ENCODE measurements at places on chromosomes 4 and X.
A peak's percentile ranks its signal among the peaks of the same experiment; 100 is the strongest.

- DNase-seq, result no peak
These were observed 47.6 kb downstream of the THOC2 start for GRCh38 chrX:123685232-123685631.

DNA sequence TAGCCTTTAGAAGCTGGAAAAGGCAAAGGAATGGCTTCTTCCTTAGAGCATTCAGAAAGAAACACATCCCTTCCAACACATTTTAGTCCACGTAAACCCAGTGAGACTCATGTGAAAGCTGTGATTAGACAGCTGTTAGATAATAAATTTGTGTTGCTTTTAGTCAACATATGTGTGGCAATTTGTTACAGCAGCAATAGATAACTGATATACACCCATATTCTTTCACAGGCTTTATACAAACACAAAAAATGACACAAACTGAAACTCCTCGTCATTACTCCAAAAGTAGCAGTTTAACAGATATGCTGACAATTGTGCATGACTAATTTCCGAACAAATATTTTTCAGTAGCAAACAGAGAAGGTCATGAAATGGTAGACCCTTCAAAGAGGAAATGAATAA, 65.3 kb downstream of the ANTXR2 start:
- DNase-seq, result no peak

DNA sequence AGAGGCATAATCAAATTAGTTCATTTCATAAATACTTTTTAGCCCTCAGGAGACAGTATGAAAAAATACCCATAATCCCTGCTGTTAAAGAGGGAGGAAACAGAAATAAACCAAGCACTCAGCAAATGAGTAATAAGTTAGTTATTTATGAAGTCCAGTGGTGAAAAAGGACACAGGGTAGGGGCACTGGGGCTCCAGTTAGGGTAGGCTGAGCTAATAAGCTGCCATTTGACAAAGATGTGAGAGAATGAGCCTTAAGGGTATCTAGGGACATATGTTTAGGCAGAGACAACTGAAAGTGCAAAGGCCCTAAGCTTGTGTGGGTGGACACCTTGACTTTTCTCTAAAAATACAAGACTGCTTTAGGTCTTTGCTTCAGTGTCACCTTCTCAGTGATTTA, 94.4 kb downstream of the IL15 start:
- DNase-seq, result no peak

- no peak for DNase-seq
These were observed 271.8 kb downstream of the FBXW7 start for GRCh38 chr4:152264106-152264505.

DNA sequence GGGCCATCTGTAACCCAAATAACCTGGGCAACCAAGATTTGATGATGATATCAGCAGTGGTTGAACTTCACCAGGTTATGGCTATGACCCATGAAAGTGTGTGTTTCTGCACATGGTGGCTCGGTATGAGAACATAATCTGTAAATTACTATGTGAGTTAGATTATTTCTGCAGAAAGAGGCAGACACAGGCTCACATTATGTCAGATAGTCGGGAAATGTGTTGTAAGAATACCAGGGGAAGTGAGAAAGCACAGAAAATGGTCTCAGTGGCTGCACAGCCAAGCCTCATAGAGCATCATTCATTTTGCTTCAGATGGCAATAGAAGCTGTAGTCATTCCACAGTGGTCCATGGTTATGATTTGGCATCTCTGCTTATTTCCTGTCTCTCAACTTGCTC, 63.0 kb upstream of the RBPJ start:
- DNase-seq, result no peak

- DNase-seq, result no peak
These were observed 15.4 kb downstream of the TMPRSS11E start for GRCh38 chr4:68462691-68463090.

DNA sequence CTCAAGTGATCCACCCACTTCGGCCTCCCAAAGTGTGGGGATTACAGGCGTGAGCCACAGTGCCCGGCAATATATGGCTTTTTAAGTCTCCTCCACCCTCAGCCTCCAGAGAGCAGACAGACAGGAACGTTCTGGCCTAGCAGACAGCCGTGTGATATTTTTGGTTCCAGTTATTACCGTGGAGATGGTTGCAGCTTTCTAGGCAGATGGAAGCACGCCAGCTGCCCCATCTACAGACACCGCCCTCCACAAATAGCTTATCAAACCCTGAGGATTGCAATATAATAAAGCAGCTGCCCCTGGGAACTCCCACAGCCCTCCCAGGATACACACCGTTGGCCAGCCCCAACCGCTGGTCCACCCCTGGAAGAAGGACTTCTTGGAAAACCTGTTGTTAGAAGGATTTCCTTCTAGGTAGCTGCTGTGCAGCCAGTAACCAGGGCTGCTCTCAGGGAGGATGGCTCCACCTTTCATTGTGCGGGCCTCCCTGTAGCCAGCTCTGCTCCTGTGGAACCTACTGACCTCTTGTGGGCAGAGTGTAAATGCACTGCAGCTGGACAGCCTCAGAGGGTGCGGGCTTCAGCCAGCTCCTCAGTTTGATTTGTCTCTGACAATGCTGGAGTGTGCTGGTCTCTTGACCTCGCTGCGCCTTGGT, 44.0 kb downstream of the SLC25A5 start:
- peak; percentile 10 for DNase-seq

GRCh38 chrX:153557618-153558355, 40.3 kb downstream of the ATP2B3 start:
- DNase-seq, result no peak

- no peak for DNase-seq
These were observed 30.2 kb downstream of the AFF2 start for GRCh38 chrX:148530464-148531077.

DNA sequence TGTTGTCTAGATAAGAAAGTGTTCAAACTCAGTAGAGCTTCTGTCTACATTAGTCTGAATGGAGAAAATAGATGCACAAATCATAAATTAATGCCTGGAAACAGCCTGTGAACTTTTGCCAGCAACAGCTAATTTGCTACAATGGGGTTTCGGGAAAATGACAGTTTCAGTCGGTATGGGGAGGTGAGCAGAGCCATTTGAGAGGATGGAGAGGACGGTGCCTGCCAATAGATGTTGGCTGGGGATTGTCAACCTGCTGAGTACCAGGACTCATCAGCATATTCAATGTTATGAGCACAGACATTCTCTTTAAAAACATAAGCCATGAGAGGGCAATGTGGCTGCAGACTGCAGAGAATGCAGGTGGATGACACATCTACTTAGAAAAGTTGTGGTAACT, 230.3 kb upstream of the PCDH18 start:
- DNase-seq, result no peak

DNA sequence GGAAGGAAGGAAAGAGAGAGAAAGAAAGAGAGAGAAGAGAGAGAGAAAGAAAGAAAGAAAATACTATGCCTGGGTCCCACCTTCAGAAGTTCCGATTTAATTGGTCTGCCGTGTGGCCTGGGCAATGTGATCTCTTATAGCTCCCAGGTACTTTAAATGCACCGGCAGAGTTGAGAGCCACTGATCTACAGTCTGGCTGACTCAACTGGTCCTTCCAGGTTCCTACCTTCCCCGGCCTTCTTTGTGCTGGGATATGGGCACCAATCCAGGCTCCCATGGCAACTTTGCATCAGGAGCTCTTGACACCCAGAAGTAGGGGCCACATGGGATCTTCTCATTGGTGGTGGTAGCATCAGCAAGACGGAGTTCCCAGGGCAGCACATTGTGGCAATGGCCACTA, 186.5 kb upstream of the ATP6AP2 start:
- DNase-seq, result no peak

DNA sequence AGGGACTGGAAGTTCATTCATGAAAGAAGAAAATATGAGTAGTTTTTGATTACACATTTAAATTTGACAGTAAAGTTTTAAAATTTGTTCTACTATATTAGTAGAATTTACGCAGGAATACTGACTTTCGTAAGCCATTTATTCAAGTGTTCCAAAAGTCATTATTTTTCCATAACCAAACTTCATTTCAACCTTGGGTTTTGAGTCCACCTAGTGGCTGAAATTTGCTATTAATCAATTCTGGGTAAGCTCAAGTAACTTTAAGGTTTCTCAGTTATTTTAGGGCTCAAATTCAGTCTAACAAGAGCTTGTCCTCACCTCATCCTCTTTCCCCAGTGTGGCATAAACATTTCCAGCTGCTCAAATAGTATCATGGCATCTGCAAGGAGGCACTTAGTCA, 175.4 kb downstream of the SH3BGRL start:
- peak; percentile 1 for DNase-seq

DNA sequence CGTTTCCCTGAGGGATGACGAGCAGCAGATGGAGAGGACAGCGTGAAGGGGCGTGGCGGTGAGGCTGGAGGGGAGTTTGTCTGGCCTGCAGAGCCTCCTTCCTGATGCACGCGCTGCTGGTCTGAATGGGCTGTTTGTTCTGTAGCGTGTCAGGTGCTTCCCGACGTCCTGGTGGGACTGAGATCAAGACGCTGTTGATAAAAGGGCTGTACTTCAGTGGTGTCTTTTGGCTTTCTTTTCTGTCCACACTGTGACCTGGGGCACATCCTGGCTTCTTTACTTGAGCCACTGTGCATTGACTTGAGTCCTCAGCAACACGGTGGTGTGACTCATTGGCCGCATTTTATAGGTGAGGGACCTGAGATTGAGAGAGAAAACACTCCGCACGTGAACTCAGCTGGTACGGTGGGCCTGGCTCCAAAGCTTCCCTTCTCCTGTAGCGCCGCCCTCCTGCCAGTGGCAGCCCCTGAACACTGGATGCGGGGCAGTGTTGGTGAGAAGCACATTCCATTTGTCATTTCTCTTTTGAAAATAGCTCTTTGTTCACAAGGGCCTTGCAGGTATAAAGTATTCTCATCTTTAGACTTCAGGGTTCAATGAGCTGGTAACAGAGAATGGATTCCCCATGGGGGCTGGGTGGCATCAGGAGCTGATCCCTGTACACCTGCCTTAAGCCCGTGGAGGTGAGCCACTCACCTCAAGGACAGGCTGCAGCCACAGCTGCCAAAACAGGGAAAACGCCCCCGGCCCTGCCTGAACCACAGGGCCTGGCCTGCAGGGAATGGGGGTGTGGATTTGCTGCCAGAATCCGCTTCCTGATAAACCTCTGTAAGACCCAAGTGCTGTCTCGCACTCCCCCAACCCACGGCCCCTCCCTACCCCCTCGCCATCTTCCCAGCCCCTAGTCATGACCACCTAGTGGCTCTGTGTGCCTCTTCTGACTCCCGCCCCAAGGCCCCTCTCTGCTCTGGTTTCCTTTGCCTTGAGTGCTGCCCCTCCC, 29.2 kb downstream of the NSG1 start:
- no peak for DNase-seq

DNA sequence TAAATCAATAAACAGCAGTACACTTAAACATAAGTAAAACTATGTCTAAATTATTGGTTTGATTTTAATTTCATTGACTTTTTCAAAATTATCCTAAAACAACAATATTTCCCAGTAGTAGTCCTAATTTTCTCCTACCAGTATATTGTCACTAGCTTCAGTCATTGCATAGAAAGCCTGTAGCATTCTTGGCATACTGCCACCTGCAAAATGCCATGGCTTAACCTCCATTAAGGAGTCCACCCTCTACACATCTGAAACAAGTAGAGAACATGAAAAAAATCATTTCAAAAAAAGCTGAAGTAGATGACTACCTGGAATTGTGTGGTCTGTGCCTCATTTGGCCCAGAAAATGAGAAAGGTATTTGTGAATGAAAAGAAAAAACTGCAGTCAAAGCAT, 348.5 kb downstream of the INPP4B start:
- DNase-seq, result no peak

GRCh38 chr4:185218312-185218711, 8.9 kb downstream of the SNX25 start:
- no peak for DNase-seq

DNA sequence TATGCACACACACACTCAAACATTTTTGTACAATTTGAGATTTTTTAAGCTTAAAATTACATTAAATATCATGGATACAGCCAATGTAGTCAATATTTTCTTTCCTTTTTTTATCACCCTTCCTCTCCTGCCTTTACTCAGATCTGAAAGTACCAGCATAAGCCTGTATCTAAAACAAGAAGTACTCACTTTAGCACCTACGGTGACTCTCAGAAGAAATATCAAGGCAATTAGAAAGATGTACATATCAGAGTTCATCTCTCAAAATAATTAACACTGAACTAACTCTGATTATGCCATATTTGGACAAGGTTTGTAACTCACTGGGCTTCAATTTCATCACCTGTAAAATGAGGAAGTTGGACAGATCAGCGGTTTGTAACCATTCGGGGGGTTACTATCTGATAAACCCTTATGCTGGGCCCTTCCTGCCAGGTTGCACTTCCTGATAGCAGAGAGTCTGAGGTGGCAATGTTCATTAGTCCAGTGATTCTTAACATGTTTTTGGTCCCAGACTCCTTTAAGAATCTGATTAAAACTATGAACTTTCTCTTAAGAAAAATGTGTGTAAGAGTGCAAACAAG, 5.7 kb upstream of the GPR174 start:
- peak; percentile 15 for DNase-seq

DNA sequence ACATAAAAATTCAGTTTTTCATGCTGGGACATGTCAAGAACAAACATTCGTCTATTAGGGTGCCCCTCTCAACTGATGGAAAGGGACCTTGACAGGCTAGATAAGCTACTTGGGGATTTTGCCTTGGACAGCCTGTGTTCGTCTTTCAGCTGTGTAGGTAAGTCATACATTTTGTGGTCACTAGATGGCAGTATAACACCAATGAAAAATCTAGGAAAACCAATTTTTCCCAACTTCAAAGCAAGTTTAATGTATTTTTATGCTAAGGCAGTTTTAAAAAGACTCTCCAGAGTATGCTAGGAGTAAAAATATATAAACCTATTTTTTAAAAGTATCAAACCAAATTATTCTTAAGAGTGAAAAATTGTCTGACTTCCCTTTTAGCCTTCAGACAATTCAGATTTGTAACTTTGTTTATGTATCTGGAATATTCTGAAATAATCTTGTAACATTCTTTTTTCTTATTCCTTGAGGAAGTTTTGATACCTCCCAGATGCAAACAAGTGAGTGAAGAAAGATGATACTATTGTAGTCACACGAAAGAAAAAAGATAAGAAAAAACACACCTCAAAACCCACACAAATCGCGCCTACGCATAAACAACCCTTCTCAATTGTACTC, 158.3 kb downstream of the CPE start:
- peak; percentile 24 for DNase-seq

DNA sequence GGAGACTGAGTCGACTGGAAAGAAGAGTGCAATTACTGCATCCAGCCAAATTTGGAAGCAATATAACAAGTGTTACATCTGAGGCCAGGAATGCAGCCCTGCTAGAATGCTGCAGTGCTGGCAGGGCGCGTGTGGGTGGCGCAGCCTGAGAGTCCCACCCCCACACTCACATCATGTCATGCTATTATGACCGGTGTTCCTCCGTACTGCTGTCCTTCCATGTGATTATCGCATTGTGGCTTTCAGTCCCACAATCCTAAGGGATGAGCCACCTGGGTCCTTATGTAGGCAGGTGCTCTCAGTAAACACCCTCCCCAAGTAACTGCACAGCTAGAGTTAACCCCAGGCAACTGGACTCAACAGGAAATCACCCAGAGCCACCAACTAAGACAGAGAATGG, 122.6 kb upstream of the CPEB2 start:
- no peak for DNase-seq

GRCh38 chr4:140686796-140687195, 69.4 kb downstream of the TBC1D9 start:
- DNase-seq, result no peak

Data from germinal center (tissue), 1 donor.